ENCODE measurements at places on chromosomes 1 and 21. TPM values are rescaled to one million over a fixed set of nuclear protein-coding genes. Genes with fewer than 3 reads are reported as not detected.

GRCh38 chr1:155487541-155487940 is 75.1 kb downstream of the ASH1L start:
- no peak for DNase-seq

The HAPLN2 gene
- 0.16 TPM for polyA plus RNA-seq

- DNase-seq = no peak
Observed at GRCh38 chr1:167645140-167645541, 15.1 kb downstream of the RCSD1 start.

GRCh38 chr1:172545396-172546004 is 12.6 kb downstream of the SUCO start:
- no peak for DNase-seq

The NEGR1 gene
- polyA plus RNA-seq = 4.1 TPM

The SLC30A2 gene
- 4.4 TPM for polyA plus RNA-seq

GRCh38 chr1:15702722-15703550 is 18.8 kb downstream of the PLEKHM2 start:
- no peak for DNase-seq

GRCh38 chr21:33753886-33754285 is 111.6 kb downstream of the ITSN1 start:
- DNase-seq = no peak

GRCh38 chr1:198272492-198272891 is 115.7 kb downstream of the NEK7 start:
- no peak for DNase-seq

DNA sequence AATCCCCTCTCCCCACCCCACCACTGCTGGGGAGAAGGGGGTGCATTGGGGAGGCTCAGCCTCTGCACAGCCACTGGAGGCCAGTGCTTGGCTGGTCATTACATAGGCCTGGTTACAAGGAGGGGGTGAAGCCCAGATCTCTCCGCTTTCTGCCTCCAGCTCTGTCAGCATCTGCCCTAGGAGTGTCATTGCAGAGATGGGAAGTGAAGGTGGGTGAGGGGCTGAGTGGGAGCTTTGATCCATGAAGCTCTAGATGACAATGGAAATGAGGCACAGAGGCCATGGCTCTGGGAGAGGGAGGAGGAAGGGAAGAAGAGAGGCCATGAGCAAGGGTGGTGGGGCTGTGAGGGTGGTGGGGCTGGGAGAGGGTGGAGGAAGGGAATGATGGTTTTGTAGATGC is 411.6 kb downstream of the MATN1 start:
- DNase-seq = no peak

The PDZK1IP1 gene
- 41.9 TPM for polyA plus RNA-seq

The SLC9A1 gene
- polyA plus RNA-seq = 23.2 TPM

GRCh38 chr1:111474521-111474920 is 737 bp downstream of the C1orf162 start:
- no peak for DNase-seq

DNA sequence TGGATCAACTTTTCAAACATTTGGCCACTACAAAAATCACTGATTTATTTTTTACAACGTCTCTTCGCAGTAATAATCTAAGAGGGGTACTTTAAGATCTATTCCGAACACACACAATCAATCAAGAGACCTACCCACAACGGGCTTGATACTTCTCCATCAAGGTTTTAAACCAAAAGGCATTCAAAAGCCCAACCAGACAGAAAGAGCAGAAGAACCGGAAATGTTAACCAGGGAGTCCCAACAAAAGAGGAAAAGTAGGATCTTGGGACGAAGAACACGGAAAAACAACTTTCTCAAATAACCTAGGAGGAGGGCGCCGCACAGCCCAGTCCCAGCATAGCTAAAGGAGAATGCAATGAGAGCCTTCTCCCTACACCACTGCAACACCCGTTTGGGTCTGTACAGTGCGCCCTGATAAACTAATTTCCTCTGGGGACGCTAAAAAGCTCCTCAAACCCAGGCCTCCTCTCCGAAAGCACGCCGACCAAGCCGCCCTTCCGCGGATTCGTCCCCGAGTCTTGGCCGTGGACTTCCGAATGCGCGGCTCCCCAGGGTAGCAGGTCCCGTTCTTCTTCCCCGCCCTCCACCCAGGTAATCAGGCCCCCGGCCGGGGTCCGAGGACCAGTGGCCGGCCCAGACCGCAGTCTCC is 623 bp downstream of the RPL22 start:
- no peak for DNase-seq

GRCh38 chr1:234921266-234922062 is 207.2 kb downstream of the TOMM20 start:
- no peak for DNase-seq

The GBP7 gene
- 0.07 TPM for polyA plus RNA-seq

The WNT3A gene
- 0.12 TPM for polyA plus RNA-seq

DNA sequence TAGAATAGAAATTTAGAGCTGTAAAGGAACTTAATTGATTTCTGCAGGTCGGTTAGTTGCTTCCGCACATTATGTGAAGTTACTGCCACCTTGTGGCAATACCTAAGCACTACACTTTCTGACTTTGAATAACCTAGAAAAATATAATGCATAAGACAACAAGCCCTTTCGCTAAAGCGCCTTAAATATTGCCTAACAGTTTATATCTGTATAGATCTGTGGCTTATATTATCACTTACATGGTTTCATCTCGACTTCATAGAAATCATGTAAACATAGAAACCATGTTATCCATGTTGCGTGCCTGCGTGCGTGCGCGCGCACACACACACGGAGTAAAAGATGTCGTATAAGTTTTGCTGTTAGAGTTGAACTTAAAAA is 10.9 kb upstream of the IFI16 start:
- DNase-seq = peak; percentile 56

DNA sequence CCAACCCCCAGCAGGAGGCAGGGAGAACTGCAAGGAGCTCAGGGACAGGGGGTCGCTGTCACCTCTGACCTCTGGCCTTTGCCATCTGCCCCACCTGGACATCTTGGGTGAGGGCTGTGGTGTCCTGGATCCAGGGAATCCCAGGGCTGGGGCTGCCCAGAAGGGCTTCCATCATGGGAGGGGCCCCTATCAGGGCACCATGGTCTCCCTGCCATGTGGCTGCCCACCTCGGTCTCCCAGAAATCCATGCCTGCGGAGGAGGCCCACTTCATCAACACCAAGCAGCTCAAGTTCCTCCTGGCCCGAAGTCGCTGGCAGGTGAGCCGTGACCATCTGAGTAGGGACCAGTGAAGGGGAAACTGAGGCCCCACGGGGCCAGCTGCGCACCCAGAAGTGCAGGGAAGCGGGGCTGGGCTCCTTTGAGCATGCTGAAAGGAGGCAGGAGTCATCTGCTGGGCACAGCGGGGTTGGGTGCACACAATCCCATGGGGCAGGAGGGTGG is 36.1 kb downstream of the TRIM11 start:
- no peak for DNase-seq

The TPTE gene
- polyA plus RNA-seq = not detected

GRCh38 chr1:44713321-44713781 is 17.6 kb downstream of the RNU5D-1 start:
- no peak for DNase-seq

- peak; percentile 28 for DNase-seq
Observed at GRCh38 chr1:147389532-147390184, 147.2 kb downstream of the CHD1L start.

DNA sequence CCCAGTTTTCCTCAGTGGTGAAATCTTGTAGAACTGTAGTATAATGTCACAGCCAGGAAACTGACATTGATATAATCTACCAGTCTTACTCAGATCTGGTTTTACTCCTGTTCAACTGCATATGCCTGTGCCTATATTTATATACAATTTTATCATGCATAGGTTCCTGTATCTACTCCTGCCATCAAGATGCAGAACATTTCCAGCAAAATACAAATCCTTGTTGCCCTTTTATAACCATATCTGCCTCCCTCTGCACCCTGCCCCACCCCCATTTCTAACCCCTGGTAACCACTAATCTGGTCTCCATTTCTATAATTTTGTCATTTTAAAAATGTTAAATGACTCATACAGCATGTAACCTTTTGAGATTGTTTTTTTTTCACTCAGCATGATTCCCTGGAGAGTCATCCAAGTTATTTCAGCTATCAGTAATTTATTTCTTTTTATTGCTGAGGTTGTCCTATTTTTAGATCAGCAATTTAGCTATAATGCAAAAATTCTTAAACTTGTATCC is 8.1 kb downstream of the UTP25 start:
- DNase-seq = no peak

The CSDE1 gene
- polyA plus RNA-seq = 480 TPM

DNA sequence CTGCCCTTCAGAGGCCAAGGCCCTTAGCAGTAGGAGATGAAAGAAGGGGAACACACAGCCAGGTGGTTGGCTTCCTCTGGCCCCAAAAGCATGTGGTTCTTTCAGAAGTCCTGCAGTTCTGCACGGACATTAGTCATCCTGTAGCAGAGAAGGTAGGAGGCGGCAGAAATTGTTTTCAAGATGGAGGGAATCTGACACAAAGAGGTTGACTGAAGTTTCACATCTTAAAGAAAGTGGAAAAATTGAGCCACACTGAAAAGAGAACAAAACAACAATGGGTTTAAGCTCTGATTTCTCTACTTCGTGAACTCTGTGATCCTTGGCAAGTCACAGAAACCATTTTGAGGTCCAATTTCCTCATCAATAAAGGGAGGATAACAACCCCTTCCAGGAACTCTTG is 125.3 kb upstream of the DNAH14 start:
- no peak for DNase-seq

GRCh38 chr21:29237110-29238052 is 61.3 kb upstream of the BACH1 start:
- no peak for DNase-seq

DNA sequence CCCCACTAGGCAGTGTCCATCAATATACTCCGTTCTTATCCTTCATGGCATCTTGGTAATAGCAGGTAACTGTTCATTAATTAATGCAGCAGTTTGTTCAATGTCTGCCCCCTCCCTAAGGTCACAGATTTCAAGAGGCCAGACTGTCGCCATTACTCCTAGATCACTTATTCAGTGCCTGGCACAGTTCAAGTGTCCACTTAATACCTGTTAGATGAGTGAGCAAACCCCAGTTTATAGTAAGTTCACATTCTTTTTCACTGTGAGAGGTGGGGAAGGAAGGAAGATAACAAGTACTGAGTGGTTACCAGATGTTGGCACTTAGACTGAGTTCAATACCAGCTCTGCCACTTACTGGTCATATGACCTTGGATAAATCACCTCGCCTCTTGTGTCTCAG is 36.4 kb downstream of the OPRD1 start:
- DNase-seq = no peak

The PROX1 gene
- polyA plus RNA-seq = 7.9 TPM

All from left renal cortex interstitium (tissue), 4 donors.